ENCODE measurements at places on chromosomes 6 and 20.

DNA sequence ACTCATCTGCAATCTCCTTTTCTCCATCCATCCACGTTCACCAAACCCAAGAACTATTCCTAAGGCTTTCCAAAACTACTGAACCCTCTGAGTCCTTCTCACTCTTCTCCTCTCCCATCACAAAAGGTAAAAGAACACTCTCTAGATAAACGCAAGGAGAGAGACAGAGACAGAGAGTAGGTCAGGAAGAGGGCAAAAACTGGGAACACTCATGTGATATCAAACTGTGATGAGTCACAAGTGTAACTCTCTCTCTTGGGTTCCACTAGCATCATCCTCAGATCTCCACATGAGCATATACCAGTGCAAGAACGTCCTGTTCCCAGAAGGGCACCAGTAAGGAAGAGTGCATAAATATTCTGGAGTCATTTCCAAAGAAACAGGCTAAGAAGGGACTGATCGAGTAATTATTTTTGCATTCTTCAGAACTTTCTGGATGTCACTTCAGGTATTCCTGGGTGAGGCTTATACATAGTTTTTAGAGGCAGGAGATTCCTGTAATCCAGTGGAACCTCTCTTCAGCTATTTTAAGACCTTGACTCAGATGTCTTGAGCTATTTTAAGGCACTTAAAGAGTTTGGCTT lies 47.3 kb upstream of the STXBP5 start:
- H3K27ac ChIP-seq, result no peak overlapping the region
- no peaks in the 10 kb centered on the region for H3K27me3 ChIP-seq
- no peak for DNase-seq
- H3K4me1 ChIP-seq, result no peaks in the 10 kb centered on the region

GRCh38 chr6:93580446-93580845 lies 161.1 kb upstream of the EPHA7 start:
- H3K27ac ChIP-seq, result no peak overlapping the region

- no peaks in the 10 kb centered on the region for H3K4me1 ChIP-seq
- peak; percentile 1 for DNase-seq
- no peaks in the 10 kb centered on the region for H3K27me3 ChIP-seq
- H3K4me3 ChIP-seq, result no peak overlapping the region
- no peak overlapping the region for H3K27ac ChIP-seq
- H3K36me3 ChIP-seq, result no peaks in the 10 kb centered on the region
Observed at GRCh38 chr6:38178584-38178886, 359.0 kb downstream of the ZFAND3 start.

DNA sequence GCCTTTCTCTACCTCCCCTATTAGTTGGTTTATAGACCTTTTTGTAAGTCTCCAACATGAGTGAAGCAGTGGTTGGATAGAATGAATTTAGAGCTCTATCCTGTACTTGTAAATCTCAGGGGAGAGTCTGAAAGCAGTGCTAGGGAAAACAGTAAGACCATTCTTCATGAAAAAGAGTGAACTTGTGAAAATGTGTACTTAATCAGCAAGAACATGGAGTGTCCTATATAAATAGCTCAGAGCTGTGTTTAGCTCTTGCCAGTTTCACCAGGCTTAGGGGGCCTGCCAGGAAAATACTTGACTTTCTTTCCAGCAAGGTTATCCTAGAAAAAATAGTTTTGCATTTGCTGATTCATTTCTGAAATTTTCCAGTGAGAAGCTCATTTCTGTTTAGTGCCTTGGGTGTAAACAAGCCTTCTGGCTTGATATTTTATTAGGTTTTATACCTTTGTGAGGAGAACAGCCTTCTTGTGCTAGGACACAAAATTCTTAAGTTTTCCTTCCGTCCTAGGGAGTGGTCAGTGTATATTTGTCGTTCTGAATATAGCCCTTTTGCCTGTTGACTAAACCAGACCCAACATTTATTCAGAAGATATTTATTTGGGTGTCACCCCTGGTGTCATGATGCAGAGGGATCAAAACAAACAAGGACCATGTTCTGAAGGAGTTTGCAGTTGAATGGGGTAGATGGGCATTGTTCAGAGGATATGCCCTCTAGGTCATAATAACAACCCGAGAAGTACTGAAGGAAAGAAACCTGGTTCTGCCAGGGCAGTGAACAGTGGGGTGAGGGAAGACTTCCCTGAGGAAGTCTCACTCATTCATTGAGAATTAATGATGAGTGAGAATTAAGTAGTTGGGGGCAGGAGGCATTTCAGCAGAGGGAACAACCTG lies 7.6 kb downstream of the ARFGEF2 start:
- peak overlapping the region; percentile 32 for H3K4me3 ChIP-seq
- DNase-seq, result no peak
- H3K36me3 ChIP-seq, result no peaks in the 10 kb centered on the region
- H3K27ac ChIP-seq, result peak overlapping the region; percentile 61
- peaks cover 73% of the 10 kb centered on the region for H3K4me1 ChIP-seq

DNA sequence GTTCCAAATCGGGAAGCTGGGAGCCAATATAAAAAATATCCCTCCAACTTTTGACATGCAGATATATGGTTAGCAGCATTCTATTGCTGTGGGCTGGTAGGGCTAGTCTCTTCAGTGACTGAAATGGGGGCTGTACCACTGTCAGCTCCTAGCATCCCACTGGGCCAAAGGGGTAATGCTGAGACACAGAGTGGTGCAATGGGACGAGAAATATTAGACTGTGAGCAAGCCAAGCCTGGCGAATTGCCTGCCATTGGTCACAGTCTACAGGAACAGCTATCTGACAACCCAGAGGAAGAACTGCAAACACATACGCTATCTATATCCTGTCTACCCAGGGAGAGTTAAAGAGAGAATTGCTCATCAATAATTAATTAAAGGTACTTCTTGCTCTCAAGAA lies 3.5 kb downstream of the SLC35F1 start:
- no peak overlapping the region for H3K4me3 ChIP-seq
- H3K36me3 ChIP-seq, result no peaks in the 10 kb centered on the region
- no peak for DNase-seq
- peaks cover 10% of the 10 kb centered on the region for H3K4me1 ChIP-seq
- no peak overlapping the region for H3K27ac ChIP-seq
- H3K27me3 ChIP-seq, result peaks cover 34% of the 10 kb centered on the region

- H3K27me3 ChIP-seq, result no peaks in the 10 kb centered on the region
- no peak for DNase-seq
- H3K27ac ChIP-seq, result no peak overlapping the region
- H3K36me3 ChIP-seq, result no peaks in the 10 kb centered on the region
- H3K4me1 ChIP-seq, result peaks cover 8% of the 10 kb centered on the region
Observed at GRCh38 chr20:46316984-46317684, 8.8 kb upstream of the CDH22 start.

DNA sequence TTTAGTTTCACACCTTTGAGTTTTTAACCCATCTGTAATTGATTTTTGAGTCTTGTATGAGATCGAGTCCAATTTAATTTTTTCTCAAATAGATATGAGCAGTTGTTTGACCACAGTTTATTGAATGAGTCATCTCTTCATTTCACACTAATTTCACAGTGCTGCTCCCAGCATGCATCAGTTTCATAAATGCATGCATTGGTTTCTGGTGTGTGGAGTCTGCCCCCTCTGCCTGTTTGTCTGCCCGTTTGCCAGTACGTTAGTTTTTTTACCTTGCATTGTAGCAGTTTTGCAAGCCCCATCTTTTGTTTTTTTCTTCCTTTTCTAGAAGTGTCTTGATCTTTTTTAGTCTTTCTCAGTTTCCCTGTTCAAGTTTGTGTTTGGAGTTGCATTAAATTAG lies 11.9 kb downstream of the SLX4IP start:
- no peak overlapping the region for H3K27ac ChIP-seq
- no peaks in the 10 kb centered on the region for H3K36me3 ChIP-seq

DNA sequence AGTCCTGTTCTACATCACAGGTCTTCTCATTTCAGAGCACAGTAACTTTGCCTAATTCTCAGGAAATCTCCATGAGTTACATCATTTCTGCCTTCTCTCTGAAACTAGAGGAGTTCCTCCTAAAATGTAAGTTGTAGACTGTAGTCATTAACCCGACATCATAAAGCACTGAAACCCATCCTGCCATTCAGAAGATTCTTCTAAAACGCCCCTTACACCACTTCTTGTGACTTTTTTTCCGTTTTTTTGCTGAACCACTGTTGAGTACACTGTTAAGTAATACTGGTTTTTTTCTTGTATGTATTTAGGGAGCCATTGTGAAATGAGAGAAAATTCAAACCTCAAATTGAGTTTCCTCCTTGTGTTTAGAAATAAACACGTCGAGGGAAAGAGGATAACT lies 117.3 kb downstream of the MAP3K4 start:
- DNase-seq, result no peak
- H3K27me3 ChIP-seq, result no peaks in the 10 kb centered on the region
- peaks cover 91% of the 10 kb centered on the region for H3K36me3 ChIP-seq

- no peak overlapping the region for H3K4me3 ChIP-seq
- no peak for DNase-seq
- no peaks in the 10 kb centered on the region for H3K4me1 ChIP-seq
- no peak overlapping the region for H3K27ac ChIP-seq
- H3K27me3 ChIP-seq, result no peaks in the 10 kb centered on the region
Observed at GRCh38 chr20:48395816-48396546, 431.8 kb downstream of the PREX1 start.

GRCh38 chr6:37594895-37595294 lies 95.2 kb upstream of the CCDC167 start:
- H3K36me3 ChIP-seq, result no peaks in the 10 kb centered on the region
- no peak overlapping the region for H3K27ac ChIP-seq
- no peaks in the 10 kb centered on the region for H3K4me1 ChIP-seq
- no peak for DNase-seq

DNA sequence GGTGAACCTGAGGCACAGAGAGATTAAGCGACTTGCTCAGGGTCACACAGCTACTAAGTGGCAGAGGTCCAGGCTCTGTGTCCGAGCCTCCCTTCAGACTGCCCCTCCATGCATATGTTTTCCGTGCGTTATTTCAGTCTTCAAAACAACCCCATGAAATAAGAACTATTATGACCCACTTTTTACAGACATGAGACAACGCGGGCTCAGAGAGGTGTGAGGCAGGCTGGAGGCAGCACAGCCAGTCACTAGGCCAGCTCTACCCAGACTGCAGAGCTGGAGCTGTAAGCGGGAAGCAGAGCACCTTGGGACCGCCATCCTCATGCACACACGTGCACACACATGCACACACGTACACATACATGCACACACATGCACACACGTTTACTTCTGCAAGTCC lies 62.3 kb downstream of the PSMG4 start:
- no peak overlapping the region for H3K27ac ChIP-seq
- no peak overlapping the region for H3K4me3 ChIP-seq
- H3K36me3 ChIP-seq, result peaks cover 3% of the 10 kb centered on the region
- no peak for DNase-seq

DNA sequence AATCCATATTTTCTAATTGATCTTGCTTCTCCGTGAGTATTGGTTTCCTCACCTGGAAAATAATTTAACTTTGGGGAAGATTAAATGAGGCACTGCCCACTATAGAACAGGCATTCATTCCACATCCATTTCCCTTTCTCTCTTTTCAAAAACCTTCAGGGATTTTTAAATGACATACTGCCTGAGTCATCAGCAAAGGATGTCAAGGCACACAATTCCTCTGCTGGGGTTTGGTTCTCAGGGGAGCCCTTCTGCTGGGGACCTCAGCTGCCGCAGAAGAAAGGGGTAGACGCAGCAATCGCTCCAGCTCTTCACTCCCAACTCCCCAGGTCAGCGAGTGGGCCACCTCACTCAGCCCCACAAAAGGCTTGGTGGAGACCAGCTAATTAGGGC lies 90.7 kb upstream of the BACH2 start:
- H3K4me1 ChIP-seq, result no peaks in the 10 kb centered on the region
- H3K27ac ChIP-seq, result no peak overlapping the region
- no peaks in the 10 kb centered on the region for H3K27me3 ChIP-seq
- DNase-seq, result no peak
- H3K36me3 ChIP-seq, result no peaks in the 10 kb centered on the region

DNA sequence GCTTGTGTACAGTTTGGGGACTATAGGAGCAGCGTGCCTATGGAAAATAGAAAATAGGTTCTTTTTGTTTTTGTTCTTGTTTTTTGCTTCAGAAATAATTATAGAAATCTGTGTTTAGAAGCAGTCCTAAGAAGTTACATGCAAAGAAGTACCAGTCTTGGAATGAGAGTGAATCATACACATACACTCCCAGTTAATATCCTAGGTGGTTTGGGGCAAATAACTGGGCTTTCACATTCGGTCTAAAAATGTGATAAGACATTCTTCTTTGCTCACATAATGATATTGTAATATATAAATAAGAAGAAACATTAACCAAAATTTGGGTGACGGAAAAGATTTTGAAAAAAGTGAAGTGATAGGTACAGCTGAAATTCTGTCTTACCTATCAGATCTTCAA lies 61.0 kb downstream of the ENPP1 start:
- no peaks in the 10 kb centered on the region for H3K27me3 ChIP-seq
- no peak for DNase-seq
- H3K36me3 ChIP-seq, result no peaks in the 10 kb centered on the region
- no peak overlapping the region for H3K27ac ChIP-seq

DNA sequence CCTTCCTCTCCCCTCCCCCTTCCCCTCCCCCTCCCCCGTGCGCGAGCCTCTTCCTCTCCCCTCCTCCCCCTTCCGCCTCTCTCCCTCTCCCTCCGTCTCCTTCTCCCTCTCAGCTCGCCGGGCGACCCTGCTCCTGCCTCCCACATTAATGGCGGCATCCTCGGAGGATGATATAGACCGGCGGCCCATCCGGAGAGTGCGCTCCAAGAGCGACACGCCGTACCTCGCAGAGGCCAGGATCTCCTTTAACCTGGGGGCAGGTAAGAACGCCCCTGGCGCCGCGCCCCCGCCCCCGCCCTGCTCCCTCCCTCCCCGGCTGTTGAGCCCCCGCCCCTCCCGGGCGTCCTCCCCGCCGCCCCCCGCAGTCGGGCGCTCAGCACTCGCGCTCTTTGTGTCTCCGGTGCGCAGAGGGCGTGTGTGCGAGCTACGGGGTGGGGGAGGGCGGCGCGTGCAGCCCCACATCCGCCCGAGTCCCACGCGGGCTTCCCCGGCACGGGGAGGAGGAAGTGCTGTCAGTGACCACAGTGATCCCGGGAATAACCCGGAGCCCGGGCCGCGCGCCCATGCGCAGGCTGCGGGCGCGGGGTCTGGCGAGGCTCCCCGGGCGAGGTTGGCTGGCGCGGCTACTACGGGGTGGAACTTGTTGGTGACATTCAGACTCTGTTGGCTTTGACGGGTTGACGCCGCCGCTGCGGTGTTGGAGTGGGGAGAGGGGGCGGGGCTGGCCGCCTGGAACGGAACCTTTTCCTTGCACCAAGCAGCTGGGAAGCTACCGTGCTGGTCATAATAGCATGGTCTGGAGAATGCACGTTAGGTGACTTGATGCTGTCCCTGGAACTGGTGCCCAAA lies 33.2 kb downstream of the PHACTR1 start:
- H3K27me3 ChIP-seq, result no peaks in the 10 kb centered on the region
- H3K4me1 ChIP-seq, result no peaks in the 10 kb centered on the region
- H3K4me3 ChIP-seq, result peak overlapping the region; percentile 20
- no peak for DNase-seq
- H3K36me3 ChIP-seq, result no peaks in the 10 kb centered on the region

DNA sequence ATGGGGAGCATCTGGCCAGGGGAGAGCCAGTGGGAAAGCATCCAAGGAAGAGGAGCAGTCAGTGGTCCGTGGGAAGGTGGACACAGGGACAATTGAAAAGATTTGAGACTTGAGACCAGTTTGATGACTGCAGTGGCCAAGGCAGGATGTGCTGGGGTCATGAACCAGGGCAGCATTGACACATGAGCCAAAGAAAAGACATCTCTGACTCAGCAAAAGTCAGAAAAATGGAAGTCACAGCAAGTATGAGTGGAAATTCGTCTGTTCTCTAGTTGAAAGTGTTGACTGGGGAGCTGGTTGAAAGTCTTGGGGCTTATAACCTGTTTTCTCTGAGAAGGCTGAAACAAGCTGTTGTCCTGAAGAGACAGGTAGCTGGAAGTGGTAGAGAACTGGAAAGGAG lies 31.3 kb downstream of the RAB22A start:
- no peak for DNase-seq
- no peak overlapping the region for H3K27ac ChIP-seq
- no peaks in the 10 kb centered on the region for H3K27me3 ChIP-seq
- no peak overlapping the region for H3K4me3 ChIP-seq
